ENCODE measurements at places on chromosomes 5 and 9. TPM values are rescaled to one million over a fixed set of nuclear protein-coding genes. Genes with fewer than 3 reads are reported as not detected.

Gene FGD3
- 3.3 TPM for total RNA-seq

DNA sequence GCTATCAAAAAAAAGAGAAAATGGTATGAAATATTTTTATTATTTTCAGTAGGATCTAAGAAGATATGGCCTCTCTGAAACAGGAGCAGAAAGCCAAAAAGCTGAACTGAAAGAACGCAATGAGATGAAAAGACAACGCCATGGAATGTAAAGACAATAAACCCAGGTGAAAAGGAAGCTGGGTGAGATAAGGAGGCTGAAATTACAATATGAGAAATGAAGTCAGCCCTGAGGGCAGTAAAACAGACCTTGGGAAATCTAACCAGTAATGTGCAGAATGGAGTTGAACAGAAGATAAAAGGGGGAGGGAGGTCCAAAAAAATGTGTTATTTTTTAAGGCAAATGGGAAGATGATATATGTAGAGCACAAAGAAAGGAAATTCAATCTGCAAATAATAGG, 265.3 kb downstream of the ENC1 start:
- no peak overlapping the region for H3K4me3 ChIP-seq
- no peak overlapping the region for H3K27ac ChIP-seq
- DNase-seq: no peak

GRCh38 chr5:139079991-139080610, 118.1 kb downstream of the SIL1 start:
- H3K4me1 ChIP-seq: no peaks in the 10 kb centered on the region
- no peak for DNase-seq
- H3K27ac ChIP-seq: no peak overlapping the region
- no peaks in the 10 kb centered on the region for H3K27me3 ChIP-seq
- no peak overlapping the region for H3K4me3 ChIP-seq

Gene NME5
- total RNA-seq: 3.1 TPM

- no peaks in the 10 kb centered on the region for H3K4me1 ChIP-seq
- H3K27me3 ChIP-seq: no peaks in the 10 kb centered on the region
- H3K27ac ChIP-seq: no peak overlapping the region
- peaks cover 47% of the 10 kb centered on the region for H3K36me3 ChIP-seq
- H3K4me3 ChIP-seq: no peak overlapping the region
Measured at GRCh38 chr5:132890817-132891216, 17.3 kb downstream of the LEAP2 start.

Data from HCT116 (cell line).